Kidney (tissue), 22 donors: ENCODE measurements at places on chromosomes 13 and 19. TPM values are rescaled to one million over a fixed set of nuclear protein-coding genes. Genes with fewer than 3 reads are reported as not detected.

The ZNF665 gene
- total RNA-seq, result 5.4 TPM

The PTGER1 gene
- 19.0 TPM for total RNA-seq

The ECSIT gene
- total RNA-seq, result 33.8 TPM

The GRIK5 gene
- 16.2 TPM for total RNA-seq

The APLP1 gene
- 3.8 TPM for total RNA-seq

The NCAN gene
- total RNA-seq, result 0.13 TPM

The CABP5 gene
- total RNA-seq, result not detected

The ZGLP1 gene
- 4.6 TPM for total RNA-seq

The THSD8 gene
- total RNA-seq, result 3.2 TPM

The SHISA7 gene
- total RNA-seq, result not detected

The ING1 gene
- total RNA-seq, result 12.4 TPM

The IFI30 gene
- 109 TPM for total RNA-seq

DNA sequence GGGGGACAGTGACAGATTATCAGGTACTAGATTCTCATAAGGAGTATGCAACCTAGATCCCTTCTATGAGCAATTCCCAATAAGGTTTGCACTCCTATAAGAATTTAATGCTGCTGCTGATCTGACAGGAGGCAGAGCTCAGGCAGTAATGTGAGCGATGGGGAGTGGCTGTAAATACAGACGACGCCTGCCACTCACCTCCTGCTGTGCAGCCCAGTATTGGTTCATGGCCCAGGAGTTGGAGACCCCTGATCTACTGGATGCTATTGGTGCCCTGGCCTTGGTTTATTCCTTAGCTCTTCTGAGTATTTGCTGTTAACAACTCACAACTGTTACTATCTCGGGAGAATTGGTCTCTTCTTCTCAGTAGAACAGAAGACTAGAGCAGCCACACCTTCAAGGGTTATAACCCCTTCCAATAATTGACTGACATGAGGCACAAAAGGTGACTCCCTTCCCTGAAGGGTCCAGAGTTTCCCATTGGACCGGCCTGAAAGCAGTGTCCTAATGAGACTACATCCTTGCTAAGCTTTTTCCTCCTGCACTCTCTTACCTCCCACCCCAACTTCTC lies 35.0 kb upstream of the RBM26 start:
- H3K27me3 ChIP-seq, result no peaks in the 10 kb centered on the region
- no peak for DNase-seq
- no peak overlapping the region for H3K27ac ChIP-seq
- no peak overlapping the region for H3K4me3 ChIP-seq
- no peaks in the 10 kb centered on the region for H3K36me3 ChIP-seq
- H3K4me1 ChIP-seq, result no peaks in the 10 kb centered on the region

GRCh38 chr13:89136678-89137077 lies 1465.5 kb downstream of the SLITRK5 start:
- no peak overlapping the region for H3K4me3 ChIP-seq
- no peak for DNase-seq
- no peaks in the 10 kb centered on the region for H3K4me1 ChIP-seq
- no peaks in the 10 kb centered on the region for H3K36me3 ChIP-seq

- no peaks in the 10 kb centered on the region for H3K4me1 ChIP-seq
- H3K36me3 ChIP-seq, result no peaks in the 10 kb centered on the region
- DNase-seq, result no peak
- H3K4me3 ChIP-seq, result no peak overlapping the region
Measured at GRCh38 chr13:87131611-87132010, 539.6 kb upstream of the SLITRK5 start.

GRCh38 chr13:111533900-111534683 lies 213.7 kb downstream of the TEX29 start:
- no peak overlapping the region for H3K4me3 ChIP-seq
- no peak for DNase-seq
- no peaks in the 10 kb centered on the region for H3K36me3 ChIP-seq
- H3K4me1 ChIP-seq, result no peaks in the 10 kb centered on the region

DNA sequence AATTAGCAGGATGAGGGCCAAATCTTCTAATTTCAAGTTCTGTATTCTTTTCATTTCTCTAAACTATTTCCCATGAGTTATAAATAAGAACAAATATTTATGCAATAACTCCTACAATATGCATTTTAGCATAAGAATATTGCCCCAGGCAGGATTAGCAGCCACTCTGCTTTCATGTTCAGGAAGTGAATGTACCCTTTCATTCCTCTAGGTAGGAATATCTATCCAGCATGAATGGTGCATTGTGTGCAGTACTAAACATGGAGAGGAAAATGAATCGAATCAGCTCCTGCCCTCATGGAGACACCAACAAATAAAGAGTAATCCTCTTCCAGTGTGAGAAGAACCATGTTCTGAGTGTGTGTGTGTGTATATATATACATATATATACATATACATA lies 41.0 kb downstream of the LHFPL6 start:
- no peaks in the 10 kb centered on the region for H3K36me3 ChIP-seq
- no peak overlapping the region for H3K4me3 ChIP-seq
- H3K27me3 ChIP-seq, result no peaks in the 10 kb centered on the region
- no peak for DNase-seq

DNA sequence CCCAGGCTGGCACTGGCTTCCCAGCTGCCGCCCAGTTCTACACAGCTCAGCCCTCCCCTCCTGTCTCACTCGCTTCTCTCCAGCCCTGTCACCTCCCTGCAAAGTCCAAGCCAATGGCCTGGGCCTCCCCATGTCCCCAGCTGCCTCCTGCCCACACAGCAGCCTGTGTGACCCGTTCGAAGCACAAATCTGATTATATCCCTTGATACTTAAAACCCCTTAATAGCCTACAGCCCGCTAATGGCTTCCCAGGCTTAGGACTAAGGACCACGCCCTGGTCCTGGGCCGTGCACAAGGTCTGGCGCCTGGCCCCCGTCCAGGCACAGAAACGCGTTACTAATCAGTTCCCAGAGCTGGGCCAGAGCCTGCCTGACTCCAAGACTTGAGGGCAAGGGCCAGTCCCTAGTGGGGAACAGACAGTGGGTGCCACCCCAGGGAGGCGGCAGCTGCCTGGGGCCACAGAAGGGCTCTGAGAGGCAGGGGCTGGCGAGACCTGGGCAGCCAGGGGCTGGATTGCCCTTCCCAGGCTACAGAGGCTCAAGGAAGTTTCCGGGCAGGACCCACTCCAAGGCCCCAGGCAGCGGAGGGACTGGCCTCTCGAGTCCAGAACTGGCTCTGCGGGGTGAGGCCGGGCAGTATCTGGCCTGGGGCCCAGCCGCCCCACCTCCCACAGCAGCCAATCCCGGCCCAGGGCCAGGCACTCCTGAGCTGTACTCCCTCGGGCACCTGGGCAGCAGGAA lies 10.4 kb downstream of the XAB2 start:
- no peak overlapping the region for H3K4me3 ChIP-seq
- no peaks in the 10 kb centered on the region for H3K27me3 ChIP-seq
- H3K27ac ChIP-seq, result peak overlapping the region; percentile 93
- H3K36me3 ChIP-seq, result peaks cover 20% of the 10 kb centered on the region
- DNase-seq, result no peak

DNA sequence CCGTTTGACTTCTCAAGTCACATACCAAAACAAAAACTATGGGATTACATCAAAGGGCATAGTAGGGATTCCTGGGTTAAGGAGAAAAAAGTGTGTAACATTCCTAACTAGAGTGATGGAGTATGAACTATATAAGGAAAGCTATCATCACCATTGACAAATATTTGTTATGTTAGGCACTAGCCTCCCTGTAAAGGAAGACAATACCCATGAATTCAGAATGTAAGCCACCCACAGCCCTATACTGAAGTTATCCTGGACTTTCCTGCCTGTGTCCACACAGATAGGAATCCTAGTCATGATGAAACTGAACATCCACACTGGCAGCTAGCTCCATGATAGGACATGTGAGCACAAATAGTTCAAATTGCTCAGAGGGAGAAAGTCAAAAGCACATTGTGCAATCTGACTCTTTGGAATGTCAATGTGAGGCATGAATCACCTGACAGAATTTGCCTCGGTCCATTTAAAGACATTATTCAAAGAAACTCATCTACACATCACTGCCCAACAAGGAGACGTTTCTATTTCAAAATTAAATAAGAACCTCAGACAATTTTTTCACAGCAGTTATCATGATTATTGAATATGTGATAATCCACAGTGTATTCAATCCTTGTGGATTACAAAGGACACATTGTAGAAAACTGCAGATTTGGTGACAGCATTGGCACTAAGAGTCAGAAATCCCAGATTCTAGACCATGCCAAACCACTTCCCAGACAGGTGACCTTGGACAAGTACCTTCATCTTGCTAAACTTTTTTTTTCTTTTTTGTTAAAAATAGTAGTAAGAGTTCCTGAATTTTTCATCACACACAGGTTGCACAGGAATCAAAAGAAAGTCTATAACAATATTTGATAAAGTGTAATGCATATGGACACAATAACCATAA lies 529.3 kb downstream of the IRS2 start:
- no peak overlapping the region for H3K27ac ChIP-seq
- peak; percentile 24 for DNase-seq

DNA sequence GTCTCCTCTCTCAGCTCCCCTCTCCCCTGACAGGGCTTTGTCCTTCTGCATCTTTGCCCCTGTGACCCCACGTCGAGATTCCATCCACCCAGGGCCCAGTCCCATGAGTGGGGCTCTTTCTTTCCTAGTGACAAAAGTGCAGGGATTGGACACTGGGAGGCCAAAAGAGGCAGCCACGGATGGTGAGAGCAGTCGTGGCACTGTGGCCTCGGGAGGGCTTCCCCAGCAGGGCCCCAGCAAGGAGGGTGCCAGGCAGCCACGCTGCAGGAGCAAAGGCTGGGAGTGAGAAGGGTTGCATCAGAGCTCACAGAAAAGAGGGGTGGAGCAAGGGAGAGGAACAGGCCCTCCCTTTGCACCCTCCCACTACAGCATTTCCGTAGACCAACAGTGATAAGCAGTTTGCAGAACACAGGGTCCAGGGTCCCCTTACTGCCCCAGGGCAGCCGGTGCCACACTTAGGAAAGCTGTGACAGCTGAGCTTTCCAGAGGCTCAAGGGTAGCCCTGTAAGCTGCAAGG lies 4.9 kb downstream of the ZSCAN1 start:
- no peaks in the 10 kb centered on the region for H3K36me3 ChIP-seq
- no peaks in the 10 kb centered on the region for H3K4me1 ChIP-seq
- no peak overlapping the region for H3K4me3 ChIP-seq
- H3K27ac ChIP-seq, result no peak overlapping the region
- DNase-seq, result no peak

- no peaks in the 10 kb centered on the region for H3K4me1 ChIP-seq
- H3K4me3 ChIP-seq, result no peak overlapping the region
- no peaks in the 10 kb centered on the region for H3K36me3 ChIP-seq
- DNase-seq, result no peak
- H3K27me3 ChIP-seq, result no peaks in the 10 kb centered on the region
Measured at GRCh38 chr13:76683854-76684253, 202.4 kb downstream of the KCTD12 start.

DNA sequence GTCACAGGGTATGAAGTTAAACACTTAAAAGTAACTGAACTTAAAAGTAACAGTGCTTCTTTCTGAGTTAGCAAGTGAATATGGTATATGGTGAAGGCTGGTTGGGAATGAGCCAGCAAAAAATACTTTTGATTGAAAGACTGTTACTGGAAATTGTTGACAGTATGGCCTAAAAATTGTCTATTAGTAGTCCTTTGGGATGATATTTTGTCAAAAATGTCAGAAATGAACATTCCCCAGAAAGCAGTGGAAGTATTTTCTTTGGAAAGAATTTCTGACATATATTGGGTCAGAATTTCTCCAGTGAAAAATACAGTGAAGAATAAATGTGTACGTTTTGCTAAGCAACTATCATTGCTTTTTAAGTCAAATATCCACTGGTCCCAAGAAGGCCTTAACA lies 860.5 kb downstream of the PCDH9 start:
- no peak overlapping the region for H3K27ac ChIP-seq
- no peaks in the 10 kb centered on the region for H3K27me3 ChIP-seq
- H3K4me3 ChIP-seq, result no peak overlapping the region
- no peak for DNase-seq
